ENCODE measurements at places on chromosomes 7 and 10. TPM values are rescaled to one million over a fixed set of nuclear protein-coding genes. Genes with fewer than 3 reads are reported as not detected.
A peak's percentile ranks its signal among the peaks of the same experiment; 100 is the strongest.

DNA sequence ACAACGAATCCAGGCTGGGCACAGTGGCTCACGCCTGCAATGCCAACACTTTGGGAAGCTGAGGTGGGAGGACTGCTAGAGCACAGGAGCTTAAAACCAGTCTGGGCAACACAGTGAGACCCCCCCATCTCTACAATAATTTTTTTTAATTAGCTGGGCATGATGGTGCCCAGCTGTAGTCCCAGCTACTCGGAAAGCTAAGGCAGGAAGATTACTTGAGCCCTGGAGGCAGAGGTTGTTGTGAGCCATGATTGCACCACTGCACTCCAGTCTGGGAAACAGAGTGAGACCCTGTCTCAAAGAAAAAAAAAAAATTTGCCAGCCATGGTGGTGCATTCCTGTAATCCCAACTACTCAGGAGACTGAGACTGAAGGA lies 396.3 kb downstream of the KCNMA1 start:
- no peak for DNase-seq

DNA sequence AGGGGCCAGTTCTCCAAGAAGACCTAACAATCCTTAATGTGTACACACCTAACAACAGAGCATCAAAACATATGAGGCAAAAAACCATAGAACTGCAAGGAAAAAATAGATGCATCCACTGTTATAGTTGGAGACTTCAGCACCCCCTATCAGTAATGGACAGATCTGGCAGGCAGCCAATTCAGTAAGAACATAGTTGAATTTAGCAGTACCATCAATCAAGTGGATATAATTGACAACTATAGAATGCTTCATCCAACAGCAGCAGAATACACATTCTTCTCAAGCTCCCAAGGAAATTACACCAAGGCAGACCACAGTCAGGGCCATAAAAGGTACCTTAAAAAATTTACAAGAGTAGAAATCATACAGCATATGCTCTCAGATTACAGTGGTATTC lies 42.2 kb downstream of the POLL start:
- no peak for DNase-seq

GRCh38 chr7:36637417-36637816 lies 86.9 kb downstream of the AOAH start:
- DNase-seq, result no peak

- no peak for DNase-seq
Observed at GRCh38 chr10:64956441-64956840, 1435.2 kb downstream of the REEP3 start.

GRCh38 chr7:155284496-155285274 lies 13.0 kb upstream of the INSIG1 start:
- no peak for DNase-seq

- DNase-seq, result peak; percentile 89
Observed at GRCh38 chr7:112452102-112452888, 2.0 kb downstream of the IFRD1 start.

- DNase-seq, result no peak
Observed at GRCh38 chr7:19575909-19576557, 132.8 kb downstream of the POLR1F start.

DNA sequence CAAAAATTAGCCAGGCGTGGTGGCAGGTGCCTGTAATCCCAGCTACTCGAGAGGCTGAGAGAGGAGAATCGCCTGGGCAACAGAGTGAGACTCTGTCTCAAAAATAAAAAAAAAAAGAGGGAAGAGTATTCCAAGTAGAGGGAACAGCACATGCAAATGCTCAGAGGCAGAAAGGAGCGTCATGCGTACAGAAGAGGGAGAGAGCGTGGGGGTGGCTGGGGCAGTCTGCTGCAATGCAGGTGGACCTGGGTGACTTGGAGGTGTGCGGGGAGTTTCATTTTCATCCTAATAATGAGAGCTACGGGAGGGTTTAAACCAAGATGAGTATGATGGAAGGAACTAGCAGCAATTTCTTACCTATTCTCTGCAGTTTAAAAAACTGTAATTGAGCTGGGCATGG lies 28.8 kb downstream of the CLIP2 start:
- no peak for DNase-seq

GRCh38 chr10:33287112-33287511 lies 47.4 kb downstream of the NRP1 start:
- DNase-seq, result no peak

The HOXA6 gene
- 3.2 TPM for total RNA-seq

The TWIST1 gene
- total RNA-seq, result 47.8 TPM

The PDE6C gene
- total RNA-seq, result not detected

The CDH23 gene
- not detected for total RNA-seq

The OPALIN gene
- total RNA-seq, result not detected

The AEBP1 gene
- 53.0 TPM for total RNA-seq

The MSRB2 gene
- 25.0 TPM for total RNA-seq

The TUBAL3 gene
- total RNA-seq, result not detected
